Eye (tissue), 1 donor: ENCODE measurements at places on chromosomes 2 and 18.
A peak's percentile ranks its signal among the peaks of the same experiment; 100 is the strongest.

DNA sequence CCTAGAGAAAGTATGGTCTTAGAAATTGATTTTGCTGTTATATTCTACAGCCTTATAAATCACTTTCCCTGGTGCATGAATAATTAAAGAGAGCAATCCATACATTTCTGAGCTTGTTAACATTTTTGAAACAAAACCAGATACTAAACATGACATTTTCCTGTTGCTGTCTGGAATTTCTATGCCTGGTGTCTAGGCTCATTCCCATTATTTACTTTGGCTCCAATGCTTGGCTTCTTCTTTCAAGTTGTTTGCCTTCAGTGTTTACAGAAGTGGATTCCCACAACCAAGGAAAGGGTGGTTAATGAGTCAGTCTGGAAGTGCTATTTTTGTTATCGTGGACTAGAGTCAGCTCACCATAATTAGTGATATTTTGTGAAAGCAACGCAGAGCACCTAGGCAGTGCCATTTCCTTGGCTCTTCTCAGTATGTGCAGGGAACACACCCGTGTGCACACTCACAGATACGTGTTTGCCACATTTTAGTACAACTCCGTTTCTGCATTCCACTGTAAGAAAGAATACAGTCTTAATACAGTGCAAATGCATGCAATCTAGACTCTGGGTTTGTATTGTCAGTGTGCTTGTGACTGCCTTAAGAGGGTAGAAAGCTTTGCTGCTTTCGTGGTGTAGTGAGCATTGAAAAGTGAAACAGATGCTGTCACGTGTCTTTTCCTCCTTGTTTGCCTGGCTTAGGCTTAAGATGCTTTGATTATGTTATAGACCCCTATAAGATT lies 185.0 kb upstream of the RASGRP3 start:
- peak; percentile 33 for DNase-seq

DNA sequence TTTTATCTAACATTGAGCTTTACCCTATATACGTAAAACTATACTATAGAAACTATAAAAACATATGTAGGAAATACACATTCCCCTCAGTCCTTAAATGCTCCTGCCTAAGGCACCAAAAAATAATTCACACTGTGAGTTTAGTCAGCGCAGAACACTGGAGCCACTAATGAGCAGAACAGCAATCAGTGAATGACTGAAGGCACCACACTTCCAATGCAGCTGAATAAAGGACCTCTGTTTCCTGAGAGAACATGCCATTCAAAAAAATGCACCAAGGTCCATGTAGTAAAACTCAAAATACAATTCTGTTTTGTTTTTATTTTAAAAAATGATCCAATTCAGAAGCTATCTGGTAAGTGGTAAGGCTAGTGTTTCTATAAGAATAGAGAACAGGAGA lies 1280.6 kb upstream of the NRXN1 start:
- no peak for DNase-seq

- no peak for DNase-seq
These were observed 16.7 kb downstream of the CTIF start for GRCh38 chr18:48555465-48555995.

DNA sequence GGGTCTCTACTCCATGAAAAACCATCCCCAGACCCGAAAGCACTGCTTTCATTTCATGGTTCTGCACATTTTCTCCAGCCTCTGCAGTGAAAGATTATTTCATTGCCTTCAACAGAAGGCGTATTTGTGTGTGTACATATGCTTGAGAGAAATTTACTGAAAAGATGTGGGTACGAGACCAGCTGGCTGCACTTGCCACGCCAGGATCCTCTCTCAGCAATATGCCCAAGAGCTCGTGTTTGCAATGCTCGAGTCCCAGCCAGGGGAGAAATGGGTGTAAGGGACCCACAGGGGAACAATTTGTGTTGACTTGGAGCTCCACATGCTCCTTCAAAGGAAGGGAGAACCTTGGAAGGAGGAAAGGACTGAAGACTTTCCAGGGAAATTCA lies 37.3 kb downstream of the TMEM177 start:
- DNase-seq, result no peak

GRCh38 chr2:176854878-176855277 lies 357.7 kb upstream of the HNRNPA3 start:
- DNase-seq, result no peak

GRCh38 chr2:41414486-41415230 lies 633.2 kb upstream of the PKDCC start:
- DNase-seq, result peak; percentile 41

GRCh38 chr2:169928463-169928864 lies 101.2 kb downstream of the UBR3 start:
- peak; percentile 74 for DNase-seq

GRCh38 chr2:111652038-111652437 lies 232.0 kb downstream of the ANAPC1 start:
- DNase-seq, result no peak
